ENCODE measurements at places on chromosomes 1 and 21. TPM values are rescaled to one million over a fixed set of nuclear protein-coding genes. Genes with fewer than 3 reads are reported as not detected.

The RXFP4 gene
- total RNA-seq, result not detected

The CBR3 gene
- 6.2 TPM for total RNA-seq

The KIF26B gene
- total RNA-seq, result 1.9 TPM

The LIN28A gene
- total RNA-seq, result not detected

The KCNE1 gene
- total RNA-seq, result 0.11 TPM

The SERPINC1 gene
- total RNA-seq, result not detected

The OR2L3 gene
- not detected for total RNA-seq

DNA sequence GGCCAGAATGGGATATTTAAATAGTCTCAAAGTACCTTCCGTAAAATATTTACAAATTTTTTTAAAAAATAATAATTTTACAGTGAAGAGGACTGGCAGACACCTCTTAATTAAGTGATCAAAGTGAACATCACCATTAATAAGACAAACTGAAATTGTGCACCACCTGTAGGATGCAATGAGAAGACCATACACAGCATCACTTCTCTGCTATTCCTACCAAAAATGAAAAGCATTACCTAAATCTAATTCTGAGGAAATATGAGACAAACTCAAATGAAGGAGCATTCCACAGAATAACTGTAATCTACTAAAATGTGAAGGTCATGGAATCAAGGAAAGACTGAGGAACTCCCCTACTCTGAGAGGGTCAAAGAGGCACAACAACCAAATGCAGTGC lies 68.2 kb upstream of the PRDX6 start:
- DNase-seq, result no peak

GRCh38 chr1:64923294-64923718 lies 43.0 kb downstream of the JAK1 start:
- DNase-seq, result no peak

DNA sequence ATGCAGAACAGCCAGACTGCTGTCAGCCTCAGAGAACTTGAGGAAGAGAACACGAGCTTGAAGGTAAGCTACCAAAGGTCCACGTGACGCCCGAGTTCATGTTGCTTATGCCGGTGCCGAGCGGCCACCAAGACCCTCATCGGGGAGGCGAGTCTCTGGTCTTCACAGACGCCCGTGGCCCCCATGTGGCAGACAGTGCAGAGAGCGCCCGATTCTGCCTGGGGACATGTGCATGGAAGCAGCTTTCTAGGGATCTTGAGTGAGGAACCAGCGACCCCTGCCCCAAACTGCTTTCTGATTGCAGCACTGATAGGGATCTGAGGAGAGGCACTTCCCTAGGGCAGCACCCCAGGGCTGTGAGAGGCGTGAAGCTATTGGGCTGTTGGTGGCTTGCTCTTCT lies 56.3 kb upstream of the DIP2A start:
- no peak for DNase-seq

- DNase-seq, result no peak
These were observed 41.4 kb upstream of the COL6A2 start for GRCh38 chr21:46056450-46056903.

DNA sequence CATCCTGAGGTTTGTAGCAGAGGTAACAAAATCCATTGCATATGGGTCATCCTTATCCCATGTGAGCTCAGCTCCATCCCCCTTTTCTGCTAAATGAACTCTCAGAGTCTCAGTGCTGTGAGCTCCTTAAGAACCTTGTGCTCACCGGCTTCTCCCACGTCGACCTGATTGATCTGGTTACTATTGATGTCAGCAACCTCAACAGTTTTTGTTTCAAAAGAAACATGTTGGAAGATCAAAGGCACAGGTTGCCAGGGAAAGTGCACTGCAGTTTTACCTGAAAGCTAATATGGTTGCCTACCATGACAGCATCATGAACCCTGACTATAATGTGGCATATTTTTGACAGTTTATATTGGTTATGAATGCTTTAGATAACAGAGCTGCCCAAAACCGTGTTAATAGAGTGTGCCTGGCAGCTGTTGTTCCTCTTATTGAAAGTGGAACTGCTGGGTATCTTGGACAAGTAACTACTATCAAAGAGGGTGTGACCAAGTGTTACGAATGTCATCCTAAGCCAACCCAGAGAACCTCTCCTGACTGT lies 131.4 kb downstream of the HS2ST1 start:
- peak; percentile 19 for DNase-seq

- no peak for DNase-seq
These were observed 209.2 kb downstream of the SDCCAG8 start for GRCh38 chr1:243465081-243465480.

GRCh38 chr1:164780863-164781262 lies 221.9 kb downstream of the PBX1 start:
- DNase-seq, result peak; percentile 70

- DNase-seq, result peak; percentile 86
These were observed 38.8 kb upstream of the HIVEP3 start for GRCh38 chr1:41957568-41957967.

DNA sequence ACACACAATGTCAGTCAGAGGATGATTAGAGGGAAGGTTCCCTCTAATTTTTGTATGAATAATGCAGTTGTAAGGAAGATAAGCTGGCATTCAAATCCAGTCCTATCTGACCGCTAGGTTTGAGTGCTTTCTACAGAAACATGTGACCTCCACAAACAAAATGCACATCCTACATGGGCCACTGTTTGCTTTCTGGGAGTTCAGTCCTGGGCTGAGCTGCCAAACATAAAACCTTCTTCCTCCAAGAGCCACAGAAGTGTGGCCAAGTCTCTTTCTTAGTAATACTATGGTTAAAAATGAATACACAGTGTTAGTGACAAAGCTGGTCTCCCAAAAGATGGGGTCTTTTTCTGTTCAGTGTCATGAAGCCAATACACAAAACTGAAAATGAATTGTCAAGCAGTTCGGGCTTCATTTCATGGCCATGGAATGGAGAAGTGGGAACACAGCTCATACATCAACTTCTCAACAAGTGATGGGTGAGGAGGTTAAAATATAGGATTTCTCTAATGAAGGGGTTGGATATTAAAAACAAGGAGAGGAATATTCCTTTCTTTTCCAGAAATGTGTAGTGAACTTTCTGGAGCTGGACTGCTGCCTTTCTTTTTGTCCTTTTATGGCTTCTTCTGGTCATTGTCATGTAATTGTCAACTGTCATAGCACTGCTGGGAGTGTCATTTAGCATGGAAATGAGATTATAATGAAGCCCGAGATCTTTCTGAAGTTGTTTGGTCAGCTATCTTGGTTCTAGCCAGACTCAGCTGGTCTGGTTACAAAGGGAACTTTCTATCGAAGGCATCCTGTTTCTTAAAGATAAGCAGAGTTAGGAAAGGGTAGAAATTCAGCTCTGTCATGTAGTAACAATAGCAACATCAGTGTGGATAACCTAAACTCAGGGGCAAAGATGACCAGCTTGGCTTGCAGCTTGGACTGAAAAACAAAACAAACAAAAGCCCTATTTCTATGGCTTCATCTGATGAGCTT lies 135.1 kb downstream of the CHD1L start:
- no peak for DNase-seq

All from foreskin keratinocyte (primary cell).